ENCODE measurements at places on chromosomes 6 and 20. TPM values are rescaled to one million over a fixed set of nuclear protein-coding genes. Genes with fewer than 3 reads are reported as not detected.

DNA sequence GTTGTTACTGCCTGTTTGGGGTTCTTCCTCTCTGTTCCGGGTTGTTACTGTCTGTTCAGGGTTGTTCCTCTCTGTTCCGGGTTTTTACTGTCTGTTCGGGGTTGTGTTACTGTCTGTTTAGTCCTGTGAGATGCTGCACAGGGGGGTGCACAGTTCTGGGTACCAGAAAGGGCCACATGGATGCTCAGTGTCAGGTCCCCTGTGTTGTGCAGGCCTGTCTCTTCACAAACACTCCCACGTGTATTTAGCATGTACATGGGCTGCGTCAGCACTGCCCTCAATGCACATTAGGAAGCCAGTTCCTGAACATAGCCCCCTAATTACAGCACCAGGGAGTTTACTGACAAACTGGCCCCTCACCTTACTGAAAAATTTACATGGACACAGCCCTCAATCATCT is 118.5 kb downstream of the DLL1 start:
- DNase-seq: no peak

DNA sequence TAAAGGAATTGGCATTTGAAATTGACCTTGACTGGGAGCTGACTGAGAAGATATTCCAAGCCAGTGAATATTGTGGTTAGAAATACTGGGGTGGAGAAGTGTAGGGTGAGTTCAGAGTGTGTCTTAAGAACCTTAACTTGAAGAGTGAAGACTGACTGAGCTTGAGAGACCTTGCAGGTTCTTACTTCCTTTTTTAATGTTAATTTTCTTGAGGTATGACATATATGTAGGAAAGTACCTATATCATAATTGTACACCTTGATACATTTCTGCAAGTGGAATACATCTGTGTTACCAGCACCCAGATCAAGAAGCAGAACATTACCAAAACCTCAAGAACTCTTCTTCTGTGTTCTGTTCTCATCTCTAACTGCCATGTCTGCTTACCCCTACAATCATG is 11.0 kb downstream of the DHX35 start:
- DNase-seq: no peak

DNA sequence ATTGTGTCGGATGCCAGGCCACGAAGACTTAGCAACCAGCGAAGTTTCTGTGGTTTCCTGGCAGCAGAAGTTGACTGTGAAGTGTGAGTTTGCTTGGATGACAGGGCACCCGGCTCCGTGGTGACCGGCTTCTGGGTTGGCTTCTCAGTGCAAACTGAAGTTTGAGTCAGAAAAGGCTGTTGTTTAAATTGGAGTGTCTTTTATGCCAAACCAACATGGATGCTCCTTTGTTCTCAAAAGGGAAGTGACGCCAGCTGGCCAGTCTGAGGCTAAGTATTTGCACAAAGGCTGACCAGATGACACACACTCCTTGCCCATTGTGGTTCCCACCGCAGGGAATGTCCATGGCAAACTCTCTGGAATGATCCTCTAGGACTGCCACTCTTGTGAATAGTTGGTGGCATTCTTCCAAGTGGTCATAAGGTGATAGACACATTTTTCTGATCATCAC is 164.8 kb upstream of the QKI start:
- DNase-seq: no peak

DNA sequence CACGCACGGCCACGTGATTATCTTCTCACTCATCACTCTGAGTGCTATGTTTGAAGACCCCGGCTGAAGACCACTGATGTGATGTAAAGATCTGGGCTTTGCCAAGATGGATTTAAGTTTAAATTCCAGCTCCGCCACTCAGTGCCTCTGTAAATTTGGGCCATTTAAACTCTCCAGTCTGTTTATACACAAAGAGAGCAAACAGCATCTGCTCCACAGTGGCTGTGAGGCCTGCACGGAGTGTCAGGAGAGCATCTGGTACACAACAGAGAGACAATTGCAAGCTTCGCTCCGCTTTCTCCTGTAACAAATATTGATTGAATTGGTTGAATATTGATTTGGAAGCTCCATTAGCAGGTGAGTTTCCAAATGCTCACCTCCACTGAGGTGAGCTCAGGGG is 80.5 kb upstream of the FRMD1 start:
- DNase-seq: no peak

DNA sequence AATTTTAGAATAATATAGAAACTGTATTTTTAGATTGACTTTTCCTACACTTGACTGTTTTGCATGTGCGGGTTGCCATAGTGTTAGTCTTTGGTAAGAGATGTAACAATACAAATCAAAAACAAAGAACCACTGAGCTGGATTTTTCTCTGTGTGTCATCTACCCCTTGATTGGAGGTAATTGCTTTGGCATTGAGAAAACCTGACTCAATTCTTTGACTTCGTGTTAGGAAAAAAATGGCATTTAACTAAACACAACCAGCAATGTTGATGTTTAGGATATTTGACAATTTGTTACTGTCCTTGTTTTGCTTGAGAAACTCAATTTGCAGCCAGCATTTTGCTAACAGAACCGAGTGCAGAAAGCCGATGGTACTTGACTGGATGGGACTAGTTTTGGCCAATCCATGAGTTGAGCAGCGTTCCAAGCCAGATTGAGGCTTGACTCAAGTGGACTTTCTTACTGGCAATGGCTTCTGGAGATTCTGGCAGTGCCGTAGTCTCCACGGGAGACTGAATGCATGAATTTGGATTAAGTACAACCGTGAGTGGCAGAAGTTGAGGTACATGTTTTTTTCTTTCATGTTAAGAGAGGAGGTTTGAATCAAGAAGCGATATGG is 17.1 kb downstream of the TPBG start:
- no peak for DNase-seq

- DNase-seq: no peak
Measured at GRCh38 chr20:57124366-57124765, 142.1 kb downstream of the BMP7 start.

DNA sequence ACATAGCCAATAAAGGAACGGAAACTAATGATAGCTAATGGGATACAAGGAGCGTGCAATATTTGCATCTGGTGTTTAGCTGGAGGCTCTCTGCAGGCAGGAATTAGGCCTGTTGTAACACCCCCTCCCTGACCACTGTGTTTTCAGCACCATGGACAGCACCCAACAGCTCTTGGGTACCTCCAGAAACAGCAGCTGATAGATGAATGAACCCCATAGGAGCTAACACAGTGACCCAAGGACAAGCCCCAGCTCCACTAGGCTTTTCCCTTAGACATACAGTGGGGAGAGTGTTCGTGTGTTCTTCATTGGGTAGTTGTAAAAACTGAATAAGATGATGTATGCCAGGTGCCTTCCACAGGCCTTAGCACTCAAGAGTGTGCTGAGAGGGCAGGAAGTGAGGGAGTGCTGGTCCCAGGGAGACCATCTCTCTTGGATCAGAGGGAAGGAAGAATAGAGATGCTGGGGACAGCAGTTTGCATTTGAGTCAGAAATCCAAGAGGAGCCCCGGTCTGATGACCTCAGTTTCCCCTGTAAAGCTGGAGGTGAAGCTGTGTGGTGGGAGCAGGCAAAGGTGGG is 161.3 kb downstream of the PHACTR3 start:
- DNase-seq: no peak

GRCh38 chr6:40998661-40999060 is 40.4 kb downstream of the UNC5CL start:
- no peak for DNase-seq

GRCh38 chr6:139172151-139172550 is 37.3 kb downstream of the HECA start:
- DNase-seq: no peak

DNA sequence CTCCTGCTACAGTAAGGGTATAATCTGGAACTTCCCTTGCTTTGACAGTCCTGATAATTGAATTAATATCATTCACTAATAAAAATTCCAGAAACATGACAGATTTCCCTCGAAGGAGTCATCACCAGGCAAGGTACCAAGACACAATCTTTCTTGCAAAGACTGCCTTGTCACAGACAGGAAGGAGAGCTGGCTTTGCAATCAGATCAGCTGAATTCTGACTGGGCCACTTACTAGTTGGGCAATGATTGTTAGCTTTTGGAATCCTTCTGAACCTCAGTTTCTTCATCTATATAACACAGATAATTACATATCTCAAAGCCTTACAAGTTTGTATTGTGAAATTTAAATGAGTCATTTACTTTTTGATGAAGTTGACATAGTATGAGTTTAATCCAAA is 344.2 kb downstream of the RFPL4B start:
- no peak for DNase-seq

- DNase-seq: no peak
Measured at GRCh38 chr6:16764188-16764950, 3.1 kb upstream of the ATXN1 start.

GRCh38 chr20:46213946-46214823 is 94.1 kb downstream of the CDH22 start:
- peak; percentile 68 for DNase-seq

- DNase-seq: no peak
Measured at GRCh38 chr6:106056060-106056745, 29.9 kb upstream of the PRDM1 start.

DNA sequence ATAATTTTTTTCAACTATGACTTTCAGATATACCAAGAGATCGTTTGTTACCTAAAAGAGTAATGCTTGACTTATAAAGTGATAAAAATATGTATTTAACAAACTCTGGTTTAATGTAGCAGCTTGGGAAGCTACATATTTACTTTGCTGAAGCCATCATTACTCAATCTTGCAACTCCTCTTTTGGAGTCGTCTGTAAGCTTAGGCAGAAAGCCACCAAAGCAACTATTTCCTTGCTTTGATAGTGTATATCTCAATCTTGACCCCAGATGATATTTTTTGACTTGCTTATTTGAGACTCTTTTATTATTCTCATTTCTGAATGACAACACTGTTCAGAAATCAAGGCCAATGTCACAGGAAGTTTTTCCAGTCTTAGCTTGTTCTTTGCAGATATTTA is 183.0 kb downstream of the SAMD5 start:
- no peak for DNase-seq

GRCh38 chr6:148999501-148999900 is 252.7 kb downstream of the UST start:
- DNase-seq: no peak

- DNase-seq: no peak
Measured at GRCh38 chr6:12844284-12845223, 128.0 kb downstream of the PHACTR1 start.

- DNase-seq: no peak
Measured at GRCh38 chr6:54700158-54700557, 146.4 kb upstream of the FAM83B start.

DNA sequence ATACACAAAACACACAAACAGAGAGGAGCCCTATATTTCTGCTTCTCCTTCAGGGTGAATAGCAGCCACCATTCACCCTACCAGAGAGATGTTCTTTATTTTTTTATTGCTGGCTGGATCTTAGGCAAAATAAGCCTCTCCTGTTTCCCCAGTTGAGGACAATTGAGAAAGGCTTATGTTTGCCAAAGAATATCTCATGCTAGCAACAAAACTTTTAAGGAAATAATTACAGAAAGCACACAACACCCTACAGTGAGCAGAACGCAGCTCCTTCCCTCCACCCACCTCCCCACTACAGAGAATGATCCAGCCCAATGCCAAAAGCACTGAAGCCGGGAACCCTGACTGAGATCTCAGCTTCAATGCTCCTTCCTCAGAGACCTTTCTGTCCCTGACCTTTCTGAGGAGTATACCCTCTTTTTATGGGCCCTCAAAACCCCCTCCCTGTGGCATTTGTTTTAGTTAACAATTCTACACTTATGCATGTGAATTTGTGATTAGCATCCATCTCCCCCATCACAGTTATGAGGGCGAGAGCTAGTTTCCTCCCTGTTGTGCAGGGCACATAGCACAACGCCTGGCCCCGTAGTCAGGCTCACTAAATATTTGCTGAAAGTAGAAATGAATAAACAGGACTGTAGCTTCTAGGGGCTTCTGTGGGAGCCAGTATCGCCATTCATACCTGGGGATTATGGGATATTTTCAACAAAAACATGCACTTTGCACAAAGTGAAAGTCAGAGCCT is 491.6 kb upstream of the CDH4 start:
- no peak for DNase-seq

DNA sequence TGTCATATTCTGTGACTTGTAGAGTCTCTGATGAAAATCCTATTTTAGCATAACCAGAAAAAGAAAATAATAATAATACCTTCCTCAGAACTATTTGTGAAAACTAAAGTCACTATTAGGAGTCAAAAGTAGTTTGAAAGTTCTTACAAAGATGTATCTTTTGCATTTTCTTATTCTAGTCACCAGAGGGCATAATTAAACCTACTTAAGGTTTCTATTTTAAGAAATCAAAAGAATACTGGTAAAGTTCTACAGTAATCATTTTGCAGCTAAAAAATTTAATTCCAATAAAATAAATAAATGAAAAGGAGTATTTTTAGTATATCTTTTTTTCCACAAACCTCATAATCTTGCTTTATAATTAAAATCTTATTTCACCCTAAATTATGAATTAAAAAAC is 28.0 kb upstream of the MCM9 start:
- DNase-seq: no peak

GRCh38 chr20:24670341-24670872 is 201.0 kb downstream of the SYNDIG1 start:
- no peak for DNase-seq

HAO1 gene
- total RNA-seq: not detected

DPM1 gene
- 41.1 TPM for total RNA-seq

ERVFRD-1 gene
- 0.06 TPM for total RNA-seq

TREM2 gene
- 0.73 TPM for total RNA-seq

MCUR1 gene
- total RNA-seq: 24.6 TPM

ECT2L gene
- not detected for total RNA-seq

GABRR2 gene
- 0.71 TPM for total RNA-seq

FOXA2 gene
- total RNA-seq: not detected

TXNDC5 gene
- 15.5 TPM for total RNA-seq

NHLRC1 gene
- 0.97 TPM for total RNA-seq

Measured in psoas muscle (tissue), 8 donors.